NCI-H2029 (cell line): ENCODE measurements at places on chromosomes 11 and 22.
A peak's percentile ranks its signal among the peaks of the same experiment; 100 is the strongest.

- DNase-seq: no peak
These were observed 266.7 kb upstream of the CTSC start for GRCh38 chr11:88604260-88604659.

DNA sequence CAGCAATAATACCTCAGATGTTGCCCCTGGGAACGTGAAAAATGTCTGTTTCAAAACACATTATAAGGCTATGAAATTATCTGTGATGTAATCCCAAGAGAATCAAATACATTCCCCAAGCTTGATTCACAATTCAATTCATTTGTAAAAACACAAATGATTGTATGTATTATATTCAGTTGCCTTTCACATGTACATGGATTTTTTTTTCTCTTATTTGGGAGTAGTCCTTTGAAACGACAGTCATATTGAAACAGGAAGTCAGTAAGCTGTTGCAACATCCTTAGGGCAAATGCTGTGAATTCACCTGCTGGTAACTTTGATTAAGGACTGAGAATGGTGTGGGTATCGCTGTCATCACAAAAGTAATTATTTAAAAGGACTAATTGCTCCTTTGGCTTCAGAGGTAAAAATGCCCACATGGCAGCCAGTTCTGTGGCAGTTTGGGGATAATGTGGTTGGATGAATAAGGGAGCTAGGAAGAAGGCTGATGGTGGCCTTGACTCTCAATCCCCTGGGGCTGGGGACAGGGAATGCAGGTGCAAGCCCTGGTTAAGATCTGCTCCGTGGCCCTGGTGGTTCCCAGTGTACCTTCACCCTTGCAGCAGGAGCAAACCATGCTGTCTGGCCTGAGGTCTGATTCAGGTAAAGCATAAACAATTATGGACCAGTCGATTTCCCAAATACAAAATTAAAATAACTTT, 13.2 kb downstream of the EHF start:
- peak; percentile 53 for DNase-seq

DNA sequence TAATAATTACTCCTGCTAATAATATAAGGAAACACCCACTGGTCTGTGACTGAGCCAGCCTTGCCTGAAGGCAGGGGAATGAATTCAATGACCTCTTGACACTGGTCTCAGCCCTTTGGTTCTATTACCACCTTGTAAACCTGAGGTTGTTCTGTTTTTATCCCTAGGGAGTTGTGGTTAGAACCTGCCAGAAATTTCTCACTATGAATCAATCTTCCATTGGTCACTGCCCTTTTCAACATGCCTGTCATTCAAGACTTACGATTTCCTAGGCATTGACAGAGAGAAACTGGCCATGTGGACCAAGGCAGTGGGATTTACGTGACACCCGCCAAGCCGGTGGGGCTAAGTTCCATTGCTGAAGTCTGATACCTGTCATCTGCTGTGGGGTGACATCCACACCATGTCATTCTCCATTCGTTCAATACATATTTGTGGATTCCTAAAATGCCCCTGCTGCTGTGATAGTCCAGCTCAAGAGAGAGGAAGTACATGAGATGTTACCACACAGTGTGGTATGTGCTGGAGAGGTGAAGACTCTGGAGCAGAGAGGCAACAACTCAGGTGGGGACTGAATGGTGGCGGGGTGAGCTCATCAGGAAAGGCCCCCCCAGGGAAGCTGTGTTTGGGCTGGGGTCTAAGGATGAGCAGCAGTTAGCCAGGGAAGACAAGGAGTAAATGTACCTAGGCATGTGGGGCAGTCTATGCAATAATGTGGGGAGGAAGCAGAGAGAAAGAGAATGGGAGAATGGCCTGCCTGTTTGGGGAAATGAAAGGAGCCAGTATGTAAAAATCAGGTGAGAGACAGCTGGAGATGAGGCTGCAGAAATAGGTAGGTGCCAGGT, 15.2 kb upstream of the EHF start:
- DNase-seq: no peak

- DNase-seq: no peak
These were observed 3.5 kb downstream of the MYO18B start for GRCh38 chr22:25745341-25746011.

- no peak for DNase-seq
These were observed at the start of gene CRYBB1 for GRCh38 chr22:26617271-26618199. Gene CRYBB1, minus strand, starts transcription at chr22:26618027. Its CDS starts 1,708 bp downstream, at chr22:26616319.

- no peak for DNase-seq
These were observed 21.3 kb downstream of the TRMU start for GRCh38 chr22:46356496-46357480.

- DNase-seq: no peak
These were observed 106.8 kb downstream of the TRIM29 start for GRCh38 chr11:120031156-120031555.

GRCh38 chr11:119460582-119460981, 37.6 kb upstream of the THY1 start:
- DNase-seq: no peak

DNA sequence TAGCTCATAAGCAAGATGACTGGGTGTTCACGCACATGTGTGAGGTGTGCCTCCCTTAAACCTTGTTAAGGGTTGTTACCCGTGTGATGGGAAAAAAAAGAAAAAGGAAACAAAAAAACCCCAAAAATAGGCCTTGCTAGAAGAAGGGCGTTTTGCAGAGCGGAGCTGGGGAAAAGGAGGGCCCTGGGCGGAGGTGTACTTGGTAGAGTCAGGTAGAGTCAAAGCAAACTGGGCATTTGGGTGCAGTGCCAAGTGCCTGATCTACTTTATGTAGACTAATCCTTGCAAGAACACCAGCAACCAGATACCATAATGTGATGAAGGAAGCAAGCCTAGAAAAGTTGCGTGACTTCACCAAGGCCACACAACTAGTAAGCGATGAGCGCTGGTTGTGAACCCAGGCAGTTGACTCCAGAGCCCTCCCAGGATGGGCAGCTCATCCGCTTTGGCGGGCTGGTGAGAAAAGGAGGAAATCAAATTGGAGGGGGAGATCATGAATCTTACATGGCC, 1.2 kb upstream of the TIRAP start:
- no peak for DNase-seq

DNA sequence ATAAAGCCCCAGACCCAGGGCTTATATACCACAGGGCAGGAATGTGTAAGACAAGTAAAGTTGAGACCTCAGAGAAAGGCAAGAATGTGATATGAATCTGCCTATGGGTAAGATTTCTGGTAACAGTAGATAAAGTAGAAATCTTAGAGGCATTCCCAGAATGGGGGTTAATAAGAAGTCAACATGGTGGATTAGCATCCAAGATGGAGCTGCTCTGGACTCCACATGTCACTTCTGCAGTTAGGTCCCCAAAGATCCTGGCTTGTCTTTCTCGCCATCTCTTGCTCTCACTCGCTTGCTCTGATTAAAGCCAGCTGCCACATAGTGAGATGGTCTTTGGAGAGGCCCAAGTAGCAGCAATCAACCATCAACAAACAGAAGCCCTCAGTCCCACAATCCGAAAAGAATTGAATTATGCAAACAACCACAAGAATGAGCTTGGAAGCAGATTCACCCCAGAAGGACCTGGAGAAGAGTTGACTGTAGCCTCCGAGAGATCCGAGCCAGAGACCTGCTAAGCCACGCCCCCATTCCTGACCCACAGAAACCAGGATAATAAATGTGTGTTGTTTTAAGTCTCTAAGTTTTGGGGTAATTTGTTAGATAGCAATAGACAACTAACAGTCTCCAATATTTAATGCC, 5.4 kb upstream of the C11orf86 start:
- DNase-seq: no peak

DNA sequence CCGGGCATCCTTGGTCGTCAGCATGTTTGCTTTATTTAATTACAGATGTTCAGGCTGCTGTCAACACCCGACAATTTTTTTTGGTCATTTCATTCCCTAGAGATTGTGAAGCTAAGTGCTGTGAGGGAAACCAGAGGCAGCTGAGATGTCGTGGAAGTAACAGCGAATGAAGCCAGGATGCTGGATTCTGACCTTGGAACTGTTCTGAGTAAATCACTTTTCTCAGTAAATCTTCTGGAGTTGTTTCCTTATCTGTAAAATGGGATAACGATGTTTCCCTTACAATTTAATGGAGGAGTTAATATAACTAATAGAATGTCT, 390 bp upstream of the CKAP5 start:
- DNase-seq: no peak

- no peak for DNase-seq
These were observed 18.8 kb upstream of the MAML2 start for GRCh38 chr11:96361778-96362177.

DNA sequence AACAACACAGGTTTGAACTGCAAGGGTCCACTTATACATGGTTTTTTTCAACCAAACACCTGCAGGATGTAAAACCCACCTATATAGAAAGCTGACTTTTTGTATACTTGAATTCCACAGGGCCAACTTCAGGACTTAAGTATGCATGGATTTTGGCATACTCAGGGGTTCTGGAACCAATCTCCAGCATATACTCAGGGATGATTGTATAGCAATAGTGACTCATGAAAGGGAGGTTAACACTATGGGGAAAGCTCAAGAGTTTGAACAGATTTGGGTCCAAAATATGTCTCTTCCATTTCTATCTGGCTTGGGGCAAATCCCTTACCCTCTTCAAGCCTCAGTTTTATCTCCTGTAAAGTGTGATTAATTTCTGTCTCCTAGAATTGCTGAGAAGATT, 94.9 kb downstream of the MICAL2 start:
- no peak for DNase-seq

GRCh38 chr22:31828739-31829138, 74.9 kb downstream of the DEPDC5 start:
- DNase-seq: no peak

GRCh38 chr22:47739291-47740015, 977.0 kb downstream of the TBC1D22A start:
- no peak for DNase-seq

GRCh38 chr11:126361400-126361799, 5.9 kb downstream of the ST3GAL4 start:
- DNase-seq: no peak

DNA sequence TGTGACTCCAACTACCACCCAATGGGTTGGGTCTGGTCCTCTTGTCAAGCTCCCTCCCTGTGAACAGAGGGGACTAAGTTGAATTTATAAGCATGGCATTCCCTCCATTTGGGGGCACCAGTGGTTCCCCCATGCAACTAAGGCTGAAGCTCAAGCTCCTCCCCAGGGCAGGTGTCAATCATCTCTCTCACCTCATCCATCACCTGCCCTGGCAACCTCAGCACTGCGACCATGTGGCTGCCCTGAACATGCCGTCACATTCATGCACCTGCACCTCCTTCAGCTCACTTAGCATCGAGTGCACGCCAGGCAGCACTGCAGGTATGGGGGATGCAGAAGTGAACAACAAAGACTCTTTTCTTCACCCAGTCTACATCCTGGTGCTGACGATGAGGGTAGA, 799.3 kb downstream of the TBC1D22A start:
- no peak for DNase-seq

- peak; percentile 8 for DNase-seq
These were observed 38.5 kb upstream of the CYP2D6 start for GRCh38 chr22:42169055-42169469.

DNA sequence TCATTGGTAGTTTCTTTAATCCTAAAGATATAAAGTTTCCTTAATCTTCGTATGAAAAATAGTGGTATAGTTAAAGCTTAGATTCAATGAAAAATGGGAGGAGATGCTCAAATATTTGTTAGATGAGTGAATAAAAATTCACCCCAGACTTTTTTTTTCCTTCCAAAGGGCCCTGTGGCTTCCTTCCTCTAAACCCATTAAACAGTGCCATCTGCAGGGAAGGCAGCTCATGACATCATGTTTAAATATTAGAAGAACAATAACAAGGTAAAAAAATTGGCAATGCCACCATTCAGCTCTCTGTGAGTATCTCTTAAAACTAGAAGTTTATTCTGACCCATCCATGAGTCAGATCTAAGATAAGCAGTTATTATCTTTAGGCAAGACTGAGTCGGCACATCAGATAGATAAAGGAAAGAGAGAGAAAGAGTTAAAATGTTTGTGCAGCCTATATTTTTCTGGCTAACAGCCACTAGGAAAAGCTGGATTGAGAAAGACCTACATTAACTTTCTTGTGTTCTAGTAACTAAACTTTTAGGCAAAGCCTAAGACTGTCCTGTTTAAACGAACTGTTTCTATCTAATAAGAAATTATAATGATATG, 19.1 kb upstream of the OOSP1 start:
- DNase-seq: peak; percentile 69

DNA sequence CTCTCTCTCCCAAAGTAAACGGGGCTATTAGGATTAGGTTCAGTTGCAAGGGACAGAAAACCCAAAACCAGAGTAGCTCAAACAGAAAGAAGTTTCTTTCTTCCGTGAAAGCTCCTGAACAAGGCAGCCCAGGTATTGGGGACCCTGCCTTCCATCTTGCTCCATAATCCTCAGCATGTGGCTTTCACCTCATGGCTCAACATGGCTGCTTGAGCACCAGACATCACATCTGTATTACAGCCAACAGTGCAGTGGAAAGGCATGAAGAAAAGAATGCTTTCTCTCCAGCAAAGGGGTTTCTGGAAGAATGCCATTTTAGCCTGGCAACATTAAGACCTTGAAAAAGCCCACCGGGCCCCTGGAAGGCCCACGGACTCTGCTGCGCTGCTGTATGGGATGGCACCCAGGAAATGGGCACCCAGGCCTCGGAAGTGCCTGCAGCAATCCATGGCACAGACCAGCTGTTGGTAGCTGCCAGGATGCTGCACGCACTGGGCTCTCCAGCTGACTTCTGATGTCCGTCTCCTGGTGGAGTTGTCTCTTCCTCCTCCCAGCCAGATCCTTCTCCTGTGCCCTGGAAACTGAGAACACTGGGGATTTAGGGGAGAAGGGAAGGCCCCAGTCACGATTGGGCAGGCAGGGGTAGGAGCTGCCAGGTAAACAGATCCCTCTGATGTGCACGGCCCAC, 22.6 kb downstream of the PDGFB start:
- no peak for DNase-seq
